ENCODE measurements at places on chromosomes 6 and 20.
A peak's percentile ranks its signal among the peaks of the same experiment; 100 is the strongest.

GRCh38 chr6:166743406-166744222, 116.6 kb upstream of the RPS6KA2 start:
- DNase-seq = no peak

DNA sequence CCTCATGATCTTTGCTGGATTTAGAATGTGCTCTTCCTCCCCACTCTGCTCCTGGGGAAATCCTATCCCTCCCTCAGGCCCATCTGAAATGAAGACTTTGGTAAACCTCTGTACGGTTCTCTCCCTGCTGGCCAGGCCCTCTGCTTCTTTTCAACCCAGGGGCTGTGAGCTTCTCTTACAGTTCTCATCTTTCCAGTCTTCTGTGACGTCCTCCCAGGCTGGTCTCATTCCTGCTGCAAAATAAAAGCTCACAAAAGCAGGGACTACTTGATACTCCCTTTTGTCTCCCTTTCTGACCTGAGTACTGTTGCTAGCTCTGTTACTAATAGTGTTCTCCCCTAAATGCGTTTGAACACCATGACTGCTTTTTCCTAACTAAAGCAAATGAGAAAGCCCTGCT, 46.3 kb downstream of the UNC5CL start:
- no peak for DNase-seq

GRCh38 chr6:146027586-146028251, 1.1 kb upstream of the GRM1 start:
- DNase-seq = no peak

- peak; percentile 60 for DNase-seq
These were observed 161.6 kb upstream of the TNFAIP3 start for GRCh38 chr6:137705160-137706082.

GRCh38 chr6:111838749-111839484, 34.3 kb downstream of the FYN start:
- DNase-seq = no peak

GRCh38 chr6:169583886-169584541, 117.8 kb downstream of the WDR27 start:
- no peak for DNase-seq

- no peak for DNase-seq
These were observed 207.9 kb upstream of the LAMP5 start for GRCh38 chr20:9306521-9306920.

DNA sequence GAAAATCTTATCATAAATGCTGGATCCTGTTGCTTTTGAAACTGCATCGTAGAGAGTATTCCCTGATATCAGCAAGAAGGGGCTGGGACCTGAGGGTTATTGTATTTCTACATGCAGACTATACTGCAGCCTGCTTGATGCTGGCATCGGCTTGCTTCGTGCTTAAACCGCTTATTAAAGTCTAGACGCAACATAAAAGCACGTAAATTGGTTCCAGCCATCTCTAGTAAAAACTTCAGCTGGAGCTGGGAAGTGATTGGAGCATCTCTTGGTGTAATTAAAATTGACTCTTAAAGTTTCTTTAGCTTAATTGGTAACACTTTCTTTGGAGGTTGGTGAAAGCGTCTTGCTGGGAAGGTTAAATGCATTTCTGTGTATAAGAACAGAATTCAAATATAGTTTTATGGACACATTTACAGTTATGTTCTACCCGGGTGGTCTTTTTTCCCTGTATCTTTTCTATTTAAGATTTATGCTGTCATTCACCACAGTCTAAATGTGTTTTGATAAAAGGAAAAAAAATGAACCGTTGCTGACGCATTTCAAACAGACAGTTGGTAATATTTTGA, 139.0 kb upstream of the JAG1 start:
- DNase-seq = no peak

DNA sequence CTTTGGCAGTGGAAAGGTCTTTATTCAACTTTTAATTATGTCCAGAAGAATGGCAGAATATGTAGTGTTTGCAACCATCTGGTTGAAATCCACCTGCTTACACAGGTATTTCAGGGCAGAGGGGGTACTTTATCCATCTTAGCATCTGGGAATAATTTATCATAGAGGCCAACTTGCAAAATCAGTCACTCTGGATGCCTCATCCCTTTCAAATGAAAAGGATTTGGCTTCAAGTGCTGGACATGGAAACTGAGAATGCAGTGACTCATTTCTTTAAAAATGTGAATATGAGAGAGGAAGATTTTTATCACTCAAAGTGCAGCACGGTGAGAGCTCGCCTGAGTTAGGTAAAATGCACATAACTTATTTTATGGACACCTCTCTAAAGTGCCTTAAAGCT, 758.3 kb downstream of the KIF16B start:
- no peak for DNase-seq

DNA sequence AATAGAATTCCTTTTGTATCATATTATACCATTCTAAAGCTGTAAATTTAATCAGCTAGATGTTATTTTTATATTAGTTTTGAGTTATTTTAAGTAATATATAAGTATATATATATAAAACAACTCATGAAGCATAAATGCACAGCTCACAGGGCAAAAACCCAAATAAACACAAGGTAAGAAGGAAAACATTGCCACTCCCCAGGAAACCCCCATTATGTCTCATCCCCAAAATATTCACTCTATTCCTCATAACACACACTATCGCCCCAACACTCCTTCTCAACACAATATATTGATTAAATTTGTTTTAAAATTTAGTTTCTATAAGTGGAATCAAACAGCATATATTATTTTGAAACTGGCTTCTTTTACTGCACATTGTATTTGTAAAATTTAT, 98.6 kb upstream of the FAM83B start:
- no peak for DNase-seq

GRCh38 chr6:117483645-117484016, 1.2 kb downstream of the DCBLD1 start:
- peak; percentile 7 for DNase-seq

DNA sequence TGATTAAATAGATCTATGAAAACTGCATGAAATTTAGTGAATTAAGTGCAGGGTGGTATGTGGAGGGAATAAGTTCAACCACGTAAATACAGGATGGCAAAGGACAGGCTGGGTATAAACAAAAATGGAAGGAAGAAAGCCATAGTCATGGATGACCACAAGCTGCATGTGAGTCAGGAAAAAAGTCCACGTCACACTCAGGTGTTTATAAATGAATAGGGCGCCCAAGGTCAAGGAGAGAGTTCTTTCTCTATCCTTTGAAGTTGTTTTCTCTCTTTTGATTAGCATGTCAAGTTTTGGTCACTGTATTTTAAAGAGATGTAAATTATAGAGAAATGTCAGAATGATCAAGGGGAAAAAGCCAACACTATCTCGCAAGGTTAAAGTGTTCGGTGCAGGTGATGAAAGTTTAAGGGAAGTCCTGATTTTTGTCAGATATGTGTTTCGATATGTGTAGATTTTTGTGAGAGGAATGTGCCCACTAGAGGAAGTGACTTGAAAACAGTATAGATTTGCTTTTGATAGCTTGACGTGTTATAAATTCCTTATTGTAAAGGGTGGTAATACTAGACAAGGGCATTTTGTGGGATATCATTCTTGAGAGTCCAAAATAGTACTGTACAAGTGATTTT, 58.7 kb downstream of the MAP3K4 start:
- no peak for DNase-seq

GRCh38 chr6:129543981-129544380, 166.0 kb downstream of the ARHGAP18 start:
- DNase-seq = no peak

DNA sequence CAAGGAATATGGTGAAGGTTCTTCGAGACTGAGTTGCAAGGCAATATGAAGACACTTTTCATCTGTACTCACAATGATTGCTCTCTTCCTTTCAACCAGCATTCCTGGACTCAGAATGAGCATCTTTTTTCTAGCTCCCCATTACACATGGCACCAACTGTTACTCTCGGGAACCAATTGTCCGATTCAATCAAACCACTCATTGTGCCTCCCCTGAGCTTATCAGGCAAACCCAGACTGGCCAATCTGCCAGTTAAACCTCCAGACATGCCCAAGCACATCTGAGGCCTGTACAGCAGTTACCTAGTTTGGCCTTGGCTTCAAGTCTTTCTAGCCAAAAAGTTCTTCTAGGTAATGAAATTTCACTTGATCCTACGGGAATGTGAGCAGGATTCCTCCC, 164.1 kb downstream of the ID4 start:
- DNase-seq = no peak

- no peak for DNase-seq
These were observed 49.1 kb upstream of the TPD52L1 start for GRCh38 chr6:125104425-125104824.

DNA sequence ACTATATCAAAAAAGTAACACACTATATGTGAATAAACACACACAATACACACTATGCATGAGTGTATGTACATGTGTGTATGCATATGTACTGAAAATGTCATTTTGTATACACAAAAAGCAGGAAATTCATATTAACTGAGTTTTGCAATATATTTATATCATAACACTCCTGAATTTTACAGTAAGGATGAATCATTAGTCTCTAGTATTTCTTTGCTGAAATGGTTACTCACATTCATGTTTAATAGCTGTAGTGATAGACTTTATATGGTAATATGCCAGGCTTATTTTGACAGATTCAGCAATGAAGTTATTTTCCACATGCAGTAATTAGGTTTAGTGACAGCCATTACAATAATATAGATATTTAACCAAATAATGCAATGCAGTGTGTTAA, 1216.2 kb upstream of the CITED2 start:
- DNase-seq = no peak

- no peak for DNase-seq
These were observed 25.9 kb downstream of the ADGRF4 start for GRCh38 chr6:47724300-47724699.

DNA sequence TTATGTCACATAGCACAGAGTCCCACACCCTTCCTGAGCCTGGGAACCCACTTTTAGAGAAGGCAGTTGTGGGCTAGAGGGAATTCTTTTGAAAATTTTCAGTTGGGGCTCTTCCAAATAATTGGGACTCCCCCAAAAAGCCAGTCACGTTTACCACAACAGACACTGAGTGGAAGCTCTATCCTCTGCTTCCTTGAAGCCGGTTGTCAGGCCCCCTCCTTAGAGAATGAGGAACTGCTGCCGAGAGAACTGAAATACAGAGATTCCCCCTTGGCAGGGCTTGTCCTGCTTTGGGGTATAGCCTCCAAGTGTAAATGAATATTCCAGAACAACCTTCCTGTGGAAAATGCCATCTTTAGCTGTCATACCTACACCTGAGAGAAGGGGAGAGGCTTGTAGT, 2.7 kb upstream of the JAG1 start:
- DNase-seq = no peak

GRCh38 chr6:22708469-22708868, 139.1 kb downstream of the HDGFL1 start:
- DNase-seq = no peak

DNA sequence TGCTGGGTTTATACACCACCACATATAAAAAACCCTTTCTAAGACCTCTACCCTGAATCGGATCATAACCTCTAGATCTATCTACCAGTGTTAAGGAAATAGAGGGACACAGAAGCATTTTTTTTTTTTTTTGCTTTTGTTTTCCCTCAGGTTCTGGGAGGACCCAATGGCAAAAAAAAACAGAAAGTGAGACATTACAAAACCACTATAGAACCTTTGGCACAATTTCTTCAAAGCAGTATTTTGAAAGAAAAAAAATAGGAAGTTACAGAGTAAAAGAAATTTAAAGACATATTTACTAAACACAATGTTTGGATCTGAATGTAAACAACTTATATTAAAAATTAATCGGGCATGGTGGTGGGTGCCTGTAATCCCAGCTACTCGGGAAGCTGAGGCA, 1258.7 kb upstream of the GJE1 start:
- DNase-seq = no peak

DNA sequence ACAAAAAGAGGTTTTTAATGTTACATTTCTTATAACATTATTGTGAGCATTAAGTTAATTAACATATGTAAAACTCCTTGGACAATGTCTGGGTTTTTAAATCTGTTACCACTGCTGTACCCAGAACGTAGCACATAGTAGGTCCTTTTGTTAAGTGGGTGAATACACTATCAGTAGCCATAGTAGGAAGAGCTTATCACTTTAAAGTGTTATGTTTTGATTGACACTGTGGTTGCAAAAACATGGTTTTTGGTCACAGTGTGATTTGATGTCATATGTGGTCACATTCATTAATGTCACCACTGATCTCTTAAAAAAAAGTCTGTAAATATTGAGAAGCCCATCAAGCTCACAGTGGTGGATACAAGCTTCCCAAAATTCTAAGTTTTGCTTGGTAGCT, 160.7 kb downstream of the PLCB1 start:
- DNase-seq = no peak

- DNase-seq = no peak
These were observed 55.6 kb upstream of the MPC1 start for GRCh38 chr6:166438211-166438861.
